CD8-positive, alpha-beta memory T cell (primary cell): ENCODE measurements at places on chromosomes 2 and 18.

GRCh38 chr2:18907508-18907907 is 318.1 kb upstream of the NT5C1B start:
- DNase-seq = no peak

GRCh38 chr2:144703852-144704708 is 184.2 kb upstream of the ZEB2 start:
- no peak for DNase-seq

DNA sequence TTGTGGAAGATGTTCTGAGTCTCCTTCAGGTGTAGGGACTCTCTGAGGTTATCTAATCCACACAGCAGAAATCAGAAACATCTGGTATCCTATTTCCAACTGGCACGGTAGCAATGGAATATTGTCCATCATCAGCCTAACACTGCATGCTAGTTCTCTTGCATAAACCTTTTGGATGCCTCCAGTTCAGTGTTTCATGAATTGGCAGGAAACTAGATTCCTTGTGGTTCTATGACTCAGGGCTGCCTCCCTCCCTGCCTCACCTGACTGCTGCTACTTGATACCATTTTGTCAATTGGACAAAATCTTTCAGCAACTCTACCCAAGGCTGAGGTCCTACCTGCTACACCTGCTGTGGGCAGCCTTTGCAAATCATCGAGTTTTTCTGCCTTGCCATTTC is 130.9 kb downstream of the TPGS2 start:
- no peak for DNase-seq

DNA sequence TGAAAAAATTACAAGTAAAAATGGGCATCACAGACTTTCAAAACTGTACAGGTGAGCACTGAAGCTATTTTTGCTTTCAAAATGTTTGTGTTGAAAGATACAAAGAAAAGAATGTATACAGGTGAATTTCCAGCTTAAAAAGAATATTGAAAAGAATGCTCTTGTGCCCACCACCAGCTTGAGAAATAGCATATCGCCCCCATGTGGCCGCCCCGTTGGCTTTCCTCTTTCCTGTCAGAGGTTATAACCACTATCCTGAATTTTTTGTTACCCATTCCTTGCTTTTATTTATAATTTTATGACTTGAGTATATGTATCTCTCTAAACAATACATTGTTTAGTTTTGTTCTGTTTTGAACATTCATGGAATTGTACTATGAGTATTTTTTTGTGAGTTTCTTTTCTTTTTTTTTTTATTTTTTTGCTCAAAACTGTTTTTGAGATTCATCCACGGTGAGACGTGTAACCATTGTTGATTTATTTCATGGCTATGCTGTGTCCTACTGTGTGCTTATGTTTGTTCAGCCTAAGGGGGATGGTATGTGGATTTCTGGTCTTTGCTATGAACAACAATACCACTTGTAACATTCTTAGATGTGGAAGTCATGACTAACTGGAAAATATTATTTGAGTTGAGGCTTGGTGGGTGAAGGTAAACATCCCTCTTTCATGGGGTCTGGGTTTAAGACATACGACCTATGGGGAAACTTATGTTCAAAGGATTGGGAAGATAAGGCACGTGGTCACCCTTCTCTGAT is 11.6 kb downstream of the TRPM8 start:
- DNase-seq = no peak
